ENCODE measurements at places on chromosomes 1 and 21.
A peak's percentile ranks its signal among the peaks of the same experiment; 100 is the strongest.

- DNase-seq, result no peak
- H3K36me3 ChIP-seq, result peaks cover 2% of the 10 kb centered on the region
- H3K4me3 ChIP-seq, result no peak overlapping the region
- H3K27ac ChIP-seq, result no peak overlapping the region
Observed at GRCh38 chr1:210448297-210448892, 119.7 kb downstream of the HHAT start.

GRCh38 chr1:203275656-203276272 lies 29.6 kb upstream of the BTG2 start:
- H3K4me1 ChIP-seq, result peaks cover 63% of the 10 kb centered on the region
- H3K36me3 ChIP-seq, result no peaks in the 10 kb centered on the region
- no peaks in the 10 kb centered on the region for H3K27me3 ChIP-seq
- H3K27ac ChIP-seq, result peak overlapping the region; percentile 88

- no peak for DNase-seq
- peaks cover 4% of the 10 kb centered on the region for H3K27me3 ChIP-seq
- H3K4me1 ChIP-seq, result peaks cover 5% of the 10 kb centered on the region
- no peak overlapping the region for H3K27ac ChIP-seq
- H3K36me3 ChIP-seq, result no peaks in the 10 kb centered on the region
Observed at GRCh38 chr1:43052786-43053439, 94.2 kb upstream of the SLC2A1 start.

DNA sequence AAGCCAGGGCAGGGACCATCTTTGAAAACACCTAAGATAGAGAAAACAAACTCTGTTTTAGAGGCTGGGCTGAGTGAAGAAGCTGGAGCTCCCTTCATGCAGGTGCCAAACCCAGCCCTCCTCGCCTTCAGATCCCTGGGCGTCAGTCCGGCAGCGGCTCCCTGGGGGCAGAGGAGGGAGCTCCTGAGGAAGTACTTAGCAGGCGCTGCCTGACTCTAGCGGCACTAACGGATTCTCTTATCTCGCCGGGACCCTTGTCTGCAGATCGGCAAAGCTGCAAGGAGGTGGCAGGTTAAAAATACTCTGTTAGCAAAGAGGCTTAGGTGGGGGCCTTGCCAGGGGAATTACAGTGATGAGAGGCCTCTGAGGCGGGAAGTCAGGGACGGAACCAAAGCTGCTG lies 79.6 kb downstream of the PLXNA2 start:
- H3K27me3 ChIP-seq, result peaks cover 35% of the 10 kb centered on the region
- H3K27ac ChIP-seq, result no peak overlapping the region
- H3K4me3 ChIP-seq, result no peak overlapping the region

DNA sequence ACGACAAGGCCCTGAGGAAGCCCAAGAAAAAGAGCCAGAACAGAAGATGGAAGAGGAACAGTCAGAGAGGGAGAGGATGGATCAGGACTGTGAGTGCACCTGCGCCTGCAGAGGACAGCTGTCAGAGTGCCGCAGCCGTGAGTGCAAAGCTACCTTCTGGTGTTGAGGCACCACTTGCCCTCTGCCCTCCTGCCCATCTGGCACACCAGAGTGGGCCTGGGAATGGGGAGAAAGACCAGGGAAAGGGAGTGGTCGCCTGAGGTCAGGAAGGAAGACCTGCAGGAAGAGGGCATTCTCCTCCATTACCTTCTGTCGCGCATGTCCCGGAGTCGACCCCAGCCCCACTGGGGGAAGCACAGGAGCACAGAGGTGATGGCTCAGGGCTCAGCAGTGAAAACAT lies 26.2 kb downstream of the VASH2 start:
- H3K4me3 ChIP-seq, result no peak overlapping the region
- no peaks in the 10 kb centered on the region for H3K36me3 ChIP-seq
- no peak overlapping the region for H3K27ac ChIP-seq
- no peaks in the 10 kb centered on the region for H3K4me1 ChIP-seq
- no peaks in the 10 kb centered on the region for H3K27me3 ChIP-seq

- no peak for DNase-seq
- H3K27ac ChIP-seq, result no peak overlapping the region
- H3K36me3 ChIP-seq, result no peaks in the 10 kb centered on the region
- no peaks in the 10 kb centered on the region for H3K4me1 ChIP-seq
- H3K27me3 ChIP-seq, result peaks cover 3% of the 10 kb centered on the region
Observed at GRCh38 chr1:118264343-118264742, 79.3 kb upstream of the SPAG17 start.

- H3K27ac ChIP-seq, result no peak overlapping the region
- H3K4me1 ChIP-seq, result peaks cover 44% of the 10 kb centered on the region
- peak overlapping the region; percentile 72 for H3K4me3 ChIP-seq
- H3K36me3 ChIP-seq, result no peaks in the 10 kb centered on the region
Observed at GRCh38 chr1:64543831-64544230, 73.9 kb downstream of the CACHD1 start.

- no peaks in the 10 kb centered on the region for H3K36me3 ChIP-seq
- no peaks in the 10 kb centered on the region for H3K4me1 ChIP-seq
- no peaks in the 10 kb centered on the region for H3K27me3 ChIP-seq
Observed at GRCh38 chr21:14763695-14764064, 217.6 kb upstream of the SAMSN1 start.

- no peaks in the 10 kb centered on the region for H3K27me3 ChIP-seq
- H3K36me3 ChIP-seq, result no peaks in the 10 kb centered on the region
- no peak overlapping the region for H3K4me3 ChIP-seq
- H3K27ac ChIP-seq, result no peak overlapping the region
Observed at GRCh38 chr1:93841771-93842170, 37.2 kb downstream of the DNTTIP2 start.

DNA sequence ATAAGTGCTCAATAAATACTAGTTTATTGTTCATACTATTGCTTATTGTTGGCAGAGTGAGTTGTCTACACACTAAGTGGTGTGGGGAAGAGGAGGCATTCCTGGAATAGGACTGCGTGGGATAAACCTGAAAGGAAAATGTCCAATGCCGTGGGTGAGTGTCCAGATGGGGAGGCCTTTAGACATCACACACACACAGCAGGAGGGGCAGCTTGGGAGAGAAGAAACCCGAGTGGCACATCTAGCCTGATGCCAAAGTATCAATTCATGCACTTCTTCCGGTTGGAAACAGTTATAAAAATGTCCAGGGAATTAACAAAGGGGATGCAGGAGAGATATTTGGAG lies 27.3 kb downstream of the CCN1 start:
- H3K4me1 ChIP-seq, result no peaks in the 10 kb centered on the region
- no peak for DNase-seq
- no peak overlapping the region for H3K27ac ChIP-seq
- no peak overlapping the region for H3K4me3 ChIP-seq

DNA sequence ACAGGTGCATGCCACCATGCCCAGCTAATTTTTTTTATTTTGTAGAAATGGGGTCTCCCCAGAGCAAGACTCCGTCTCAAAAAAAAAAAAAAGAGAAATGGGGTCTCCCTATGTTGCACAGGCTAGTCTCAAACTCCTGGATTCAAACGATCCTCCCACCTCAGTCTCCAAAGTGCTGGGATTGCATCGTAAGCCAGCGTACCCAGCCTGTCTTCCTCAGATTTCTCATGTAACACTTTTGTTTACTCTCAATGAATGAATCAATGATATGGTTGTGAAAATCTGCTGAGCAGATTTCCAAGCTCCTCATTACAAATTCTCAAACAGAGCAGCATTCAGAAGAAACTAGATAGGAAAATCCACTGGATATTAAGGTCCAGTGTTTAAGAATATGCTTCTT lies 6.6 kb downstream of the CMPK1 start:
- no peak overlapping the region for H3K27ac ChIP-seq
- no peak for DNase-seq
- H3K4me3 ChIP-seq, result no peak overlapping the region
- no peaks in the 10 kb centered on the region for H3K36me3 ChIP-seq
- no peaks in the 10 kb centered on the region for H3K27me3 ChIP-seq

DNA sequence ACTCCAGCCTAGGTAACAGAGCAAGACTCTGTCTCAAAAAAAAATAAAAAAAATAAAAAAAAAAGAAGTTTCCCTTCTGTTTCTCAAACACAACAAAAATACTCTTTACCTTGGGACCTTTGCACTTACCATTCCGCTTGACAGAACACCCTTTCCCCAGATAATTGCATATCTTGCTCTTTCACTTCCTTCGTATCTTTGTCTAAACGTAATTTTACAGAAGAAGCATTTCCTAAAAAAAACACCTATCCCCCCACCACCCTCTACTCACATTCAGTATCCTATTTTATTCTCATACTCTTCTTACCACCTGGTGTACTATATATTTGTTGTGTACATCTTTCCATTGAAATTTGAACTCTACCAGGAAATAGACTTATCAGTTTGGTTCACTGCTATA lies 32.7 kb downstream of the ASH1L start:
- H3K27me3 ChIP-seq, result no peaks in the 10 kb centered on the region
- H3K27ac ChIP-seq, result no peak overlapping the region
- H3K36me3 ChIP-seq, result no peaks in the 10 kb centered on the region
- DNase-seq, result no peak
- H3K4me3 ChIP-seq, result no peak overlapping the region

- no peak for DNase-seq
- no peaks in the 10 kb centered on the region for H3K27me3 ChIP-seq
- H3K27ac ChIP-seq, result no peak overlapping the region
- H3K36me3 ChIP-seq, result peaks cover 5% of the 10 kb centered on the region
Observed at GRCh38 chr1:59475737-59476136, 178.8 kb downstream of the FGGY start.

DNA sequence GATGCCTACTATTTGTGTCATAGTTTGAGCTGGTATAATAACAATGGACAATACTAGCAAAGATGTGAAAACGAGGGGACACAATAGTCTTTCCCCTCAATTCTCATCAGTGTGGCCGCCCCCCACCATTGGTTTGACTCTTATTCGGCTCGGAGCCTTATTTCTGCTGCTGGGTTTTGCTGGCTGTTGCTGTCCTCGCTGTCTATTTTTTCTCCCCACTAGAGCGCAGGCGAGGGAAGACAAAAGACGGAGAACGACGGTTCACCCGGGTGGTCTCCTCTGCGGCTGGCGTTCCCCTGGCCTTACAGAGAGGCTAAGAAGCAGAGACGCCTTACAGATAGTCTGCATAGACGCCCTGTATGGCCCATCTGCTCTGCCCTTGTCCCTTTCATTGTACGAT lies 19.4 kb downstream of the CLIC6 start:
- H3K36me3 ChIP-seq, result no peaks in the 10 kb centered on the region
- H3K4me1 ChIP-seq, result peaks cover 5% of the 10 kb centered on the region
- peaks cover 4% of the 10 kb centered on the region for H3K27me3 ChIP-seq
- no peak overlapping the region for H3K27ac ChIP-seq
- H3K4me3 ChIP-seq, result no peak overlapping the region

DNA sequence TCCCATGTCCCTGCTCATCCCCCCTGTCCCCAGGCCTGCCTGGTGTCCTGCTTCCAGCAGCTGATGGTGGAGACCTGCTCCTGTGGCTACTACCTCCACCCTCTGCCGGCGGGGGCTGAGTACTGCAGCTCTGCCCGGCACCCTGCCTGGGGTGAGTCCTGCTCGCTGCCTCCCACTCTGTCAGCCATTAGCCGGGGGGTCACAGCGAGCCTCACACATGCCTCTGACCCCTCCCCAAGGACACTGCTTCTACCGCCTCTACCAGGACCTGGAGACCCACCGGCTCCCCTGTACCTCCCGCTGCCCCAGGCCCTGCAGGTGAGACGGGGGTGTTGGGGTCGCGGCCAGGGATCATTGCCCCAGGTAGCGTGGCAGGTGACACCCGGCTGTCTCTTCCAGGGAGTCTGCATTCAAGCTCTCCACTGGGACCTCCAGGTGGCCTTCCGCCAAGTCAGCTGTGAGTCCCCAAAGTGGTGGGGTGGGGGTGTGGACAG lies 10.0 kb downstream of the SCNN1D start:
- DNase-seq, result peak; percentile 55
- no peaks in the 10 kb centered on the region for H3K27me3 ChIP-seq
- H3K36me3 ChIP-seq, result no peaks in the 10 kb centered on the region
- no peak overlapping the region for H3K27ac ChIP-seq

- H3K36me3 ChIP-seq, result no peaks in the 10 kb centered on the region
- no peak overlapping the region for H3K4me3 ChIP-seq
- no peaks in the 10 kb centered on the region for H3K27me3 ChIP-seq
- DNase-seq, result no peak
- H3K27ac ChIP-seq, result no peak overlapping the region
- H3K4me1 ChIP-seq, result peaks cover 6% of the 10 kb centered on the region
Observed at GRCh38 chr1:228697207-228698016, 37.9 kb upstream of the RHOU start.

DNA sequence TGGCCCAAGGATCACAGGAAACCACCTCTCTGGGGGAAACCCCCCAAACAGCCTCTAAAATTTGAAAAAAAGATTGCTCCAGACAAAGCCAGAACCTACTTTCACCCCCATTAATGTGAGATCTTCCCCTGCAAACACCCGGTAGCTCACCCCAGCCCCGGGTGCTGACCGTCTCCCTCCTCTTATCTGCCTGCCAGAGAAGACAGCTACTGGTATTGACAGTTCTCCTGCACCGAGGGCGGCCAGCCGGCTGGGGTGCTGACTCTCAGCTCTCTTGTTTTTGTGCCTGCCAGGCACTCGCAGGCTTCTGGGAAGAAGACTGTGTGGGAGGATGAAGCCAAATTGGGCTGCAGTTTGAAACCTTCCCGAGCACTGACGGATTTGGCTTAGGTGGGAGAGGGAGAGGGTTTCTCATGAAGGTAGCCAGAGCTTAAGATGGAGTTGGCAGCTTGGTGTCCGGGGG lies 48.2 kb downstream of the RASSF5 start:
- no peaks in the 10 kb centered on the region for H3K27me3 ChIP-seq
- peak overlapping the region; percentile 99 for H3K4me3 ChIP-seq
- H3K27ac ChIP-seq, result peak overlapping the region; percentile 99

DNA sequence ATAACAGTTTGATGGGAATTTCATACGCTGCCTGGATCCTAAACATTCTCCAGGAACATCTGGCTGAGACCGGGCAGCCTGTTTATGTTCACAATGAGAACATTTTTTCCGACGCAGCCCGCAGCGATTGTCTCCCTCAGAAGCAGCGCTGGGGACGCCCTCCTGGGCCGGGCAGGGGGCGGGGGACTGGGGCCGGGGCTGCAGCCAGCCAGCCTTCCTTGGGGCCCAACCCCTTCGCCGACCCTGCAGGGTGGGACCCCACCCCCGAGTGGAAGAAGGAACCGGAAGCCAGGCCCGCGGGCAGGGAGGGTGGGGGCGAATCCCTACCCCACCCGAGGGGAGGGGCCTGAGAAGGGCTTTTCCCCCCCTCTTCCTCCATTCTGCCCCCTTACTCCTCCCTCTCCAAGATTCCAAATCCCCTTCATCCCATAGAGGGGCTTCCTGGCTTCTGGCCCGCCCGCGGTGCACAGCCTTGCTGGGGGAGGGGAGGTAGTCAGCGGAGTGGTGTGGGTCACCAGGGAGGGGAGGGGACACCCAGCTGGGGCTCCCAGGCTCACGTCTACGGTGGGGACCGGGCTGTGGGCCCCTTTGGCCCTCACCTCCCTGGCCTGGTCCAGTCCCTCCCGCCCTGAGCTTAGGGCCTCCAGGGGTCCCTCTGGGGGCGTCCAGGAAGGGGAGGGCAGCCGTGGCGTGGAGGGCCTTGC lies 60.6 kb downstream of the WNT9A start:
- DNase-seq, result peak; percentile 36
- peaks cover 50% of the 10 kb centered on the region for H3K4me1 ChIP-seq
- no peaks in the 10 kb centered on the region for H3K36me3 ChIP-seq
- no peak overlapping the region for H3K27ac ChIP-seq

- H3K27me3 ChIP-seq, result no peaks in the 10 kb centered on the region
- no peak overlapping the region for H3K27ac ChIP-seq
- no peak overlapping the region for H3K4me3 ChIP-seq
- H3K36me3 ChIP-seq, result no peaks in the 10 kb centered on the region
- DNase-seq, result no peak
Observed at GRCh38 chr1:206693592-206693991, 8.9 kb downstream of the MAPKAPK2 start.

GRCh38 chr1:46528297-46528955 lies 23.0 kb downstream of the KNCN start:
- H3K4me3 ChIP-seq, result no peak overlapping the region
- no peak for DNase-seq
- H3K36me3 ChIP-seq, result no peaks in the 10 kb centered on the region
- H3K4me1 ChIP-seq, result peaks cover 7% of the 10 kb centered on the region
- H3K27ac ChIP-seq, result no peak overlapping the region
- H3K27me3 ChIP-seq, result peaks cover 34% of the 10 kb centered on the region
